ENCODE measurements at places on chromosomes 12 and 14.

DNA sequence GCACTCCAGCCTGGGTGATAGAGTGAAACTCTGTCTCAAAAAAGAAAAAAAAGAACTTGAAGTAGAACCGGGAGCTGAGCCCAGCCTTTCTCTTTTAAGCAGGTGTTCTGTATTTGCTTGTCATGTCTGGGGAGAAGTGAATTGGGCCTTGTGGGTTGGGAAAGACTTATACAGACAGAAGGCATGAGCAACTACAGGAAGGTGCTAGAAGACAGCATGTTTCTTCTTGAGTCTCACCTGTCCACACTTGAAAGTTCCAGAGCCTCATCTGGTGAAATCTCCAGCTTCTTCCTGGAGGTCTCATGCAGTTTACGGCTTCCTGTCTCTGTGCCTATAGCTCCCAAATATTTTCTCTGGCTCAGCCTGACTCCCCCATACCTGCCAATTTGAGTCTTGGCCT is 2.5 kb downstream of the PGAM5 start:
- no peak for DNase-seq

DNA sequence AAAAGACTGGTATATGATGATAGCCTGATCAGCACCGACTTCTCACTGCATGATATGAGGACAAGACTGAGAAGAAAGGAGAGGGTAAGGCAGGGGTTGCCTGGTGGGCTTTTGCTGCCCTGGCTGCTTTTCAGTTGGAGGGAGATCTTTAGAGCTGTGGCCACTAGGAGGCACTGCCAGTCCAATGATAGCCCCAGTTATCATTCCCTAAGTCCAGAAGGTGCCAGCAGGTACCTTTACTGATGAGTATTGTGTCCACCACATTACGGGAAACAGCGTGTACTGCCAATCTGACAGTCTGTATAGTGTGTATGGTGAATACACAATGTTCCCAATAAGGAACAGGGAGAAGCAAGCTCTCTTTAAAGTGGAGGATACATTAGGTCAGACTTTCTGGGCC is 55.8 kb upstream of the CCDC175 start:
- peak; percentile 75 for DNase-seq

- no peak for DNase-seq
Measured at GRCh38 chr12:1083889-1084262, 92.9 kb downstream of the ERC1 start.

DNA sequence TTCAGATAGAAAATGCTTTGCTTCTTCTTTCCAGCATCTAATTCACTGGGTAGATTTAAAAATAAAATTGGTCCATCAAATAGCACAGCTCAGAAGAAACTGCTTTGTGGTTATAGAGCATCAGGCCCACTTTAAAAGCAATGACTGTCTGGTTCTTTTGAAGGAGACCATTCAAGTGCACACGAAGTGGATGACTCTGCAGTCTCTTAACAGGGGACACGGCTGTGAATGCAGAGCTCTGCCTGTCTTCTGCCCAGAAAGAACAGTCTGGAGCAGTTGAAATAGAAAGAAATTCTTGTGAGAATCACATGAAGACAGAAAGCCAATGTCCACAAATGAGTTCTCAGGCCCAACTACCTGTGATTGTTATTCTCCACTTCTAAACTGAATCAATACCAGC is 138.7 kb upstream of the PLEKHA5 start:
- DNase-seq: no peak

Data from GM20000 (cell line).